ENCODE measurements at places on chromosomes 7 and 10.

DNA sequence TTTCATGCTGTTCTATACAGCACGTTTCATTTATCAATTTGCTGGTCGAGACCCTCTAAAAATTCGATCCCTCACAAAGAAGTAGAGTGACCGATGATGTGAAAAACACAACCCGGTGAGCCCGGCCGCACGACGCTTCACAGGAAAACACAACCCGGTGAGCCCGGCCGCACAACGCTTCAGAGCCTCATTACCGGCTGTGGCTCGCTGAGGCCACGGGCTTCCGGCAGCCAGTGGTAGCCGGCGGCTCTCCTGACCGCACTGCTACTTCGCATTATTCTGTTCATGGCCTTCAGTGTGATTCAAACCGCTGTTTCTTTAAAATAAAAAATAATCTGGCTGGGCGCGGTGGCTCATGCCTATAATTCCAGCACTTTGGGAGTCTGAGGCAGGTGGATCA, 42.3 kb upstream of the RBM33 start:
- DNase-seq: no peak

- DNase-seq: no peak
Observed at GRCh38 chr10:88194961-88195367, 331.5 kb downstream of the PTEN start.

GRCh38 chr10:54826994-54827560, 26.0 kb upstream of the PCDH15 start:
- no peak for DNase-seq

GRCh38 chr7:18064242-18064838, 36.7 kb upstream of the PRPS1L1 start:
- DNase-seq: no peak

DNA sequence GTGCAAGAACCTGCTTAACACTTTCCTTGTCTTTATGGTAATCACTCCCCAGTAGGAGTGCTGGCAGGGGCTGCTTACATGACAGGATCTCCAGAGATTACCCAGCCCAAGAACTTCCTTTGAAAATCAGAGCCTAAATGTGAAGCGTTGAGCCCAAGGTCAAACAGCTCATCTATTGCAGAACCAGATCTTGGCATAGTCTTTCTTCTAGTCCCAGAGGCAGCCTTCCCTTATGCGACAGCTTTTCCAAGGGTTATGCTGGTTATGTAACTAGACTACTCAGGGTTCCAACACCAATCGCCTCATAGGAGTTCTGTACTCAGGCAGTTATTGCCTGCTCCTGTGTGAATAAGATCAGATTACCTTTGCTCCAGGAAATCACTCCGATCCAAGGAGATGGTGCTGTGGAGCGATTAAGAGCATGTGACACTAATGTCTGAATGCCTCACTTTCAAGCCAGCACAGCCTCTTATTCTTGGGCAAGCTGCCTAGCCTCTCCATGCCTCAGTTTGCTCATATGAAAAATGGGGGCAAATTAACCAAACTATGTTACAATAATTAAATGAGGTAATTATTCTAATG, 8.4 kb upstream of the LGI1 start:
- no peak for DNase-seq

DNA sequence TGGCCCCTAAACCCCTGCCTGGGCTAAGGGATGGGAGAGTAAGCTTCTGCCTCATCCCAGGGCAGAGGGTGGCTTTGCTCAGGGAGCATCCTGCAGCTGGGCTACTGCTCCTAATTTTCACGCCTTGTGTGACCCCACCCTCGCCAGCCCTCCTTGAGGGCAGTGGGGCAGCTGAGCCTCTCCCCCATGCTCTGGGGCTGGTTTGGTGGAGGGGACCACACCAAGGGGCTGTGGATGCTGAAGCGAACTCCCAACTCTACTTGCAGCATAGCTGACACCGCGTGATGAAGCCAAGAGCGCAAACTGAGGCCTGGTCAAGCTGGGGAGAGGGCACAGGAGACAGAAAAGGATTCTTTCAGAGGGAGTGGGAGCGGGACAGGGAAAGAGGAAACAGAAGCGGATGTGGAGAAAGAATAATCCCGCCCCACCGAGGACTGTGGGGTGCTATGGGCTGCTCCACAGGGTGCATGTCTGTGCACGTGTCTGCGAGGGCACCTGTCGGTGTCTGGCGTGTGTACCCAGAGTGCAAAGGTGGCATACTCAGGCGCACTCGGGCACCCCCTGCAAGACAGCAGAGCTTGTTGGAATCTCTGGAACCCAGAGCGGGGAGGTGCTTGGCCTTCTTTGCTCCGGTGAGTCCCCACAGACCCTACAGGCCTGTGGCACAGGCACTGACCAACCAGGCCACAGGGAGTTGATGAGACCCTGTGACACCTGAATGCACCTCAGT, 19.4 kb upstream of the RASGEF1A start:
- DNase-seq: no peak

- no peak for DNase-seq
Observed at GRCh38 chr7:101853684-101854083, 36.3 kb downstream of the CUX1 start.

DNA sequence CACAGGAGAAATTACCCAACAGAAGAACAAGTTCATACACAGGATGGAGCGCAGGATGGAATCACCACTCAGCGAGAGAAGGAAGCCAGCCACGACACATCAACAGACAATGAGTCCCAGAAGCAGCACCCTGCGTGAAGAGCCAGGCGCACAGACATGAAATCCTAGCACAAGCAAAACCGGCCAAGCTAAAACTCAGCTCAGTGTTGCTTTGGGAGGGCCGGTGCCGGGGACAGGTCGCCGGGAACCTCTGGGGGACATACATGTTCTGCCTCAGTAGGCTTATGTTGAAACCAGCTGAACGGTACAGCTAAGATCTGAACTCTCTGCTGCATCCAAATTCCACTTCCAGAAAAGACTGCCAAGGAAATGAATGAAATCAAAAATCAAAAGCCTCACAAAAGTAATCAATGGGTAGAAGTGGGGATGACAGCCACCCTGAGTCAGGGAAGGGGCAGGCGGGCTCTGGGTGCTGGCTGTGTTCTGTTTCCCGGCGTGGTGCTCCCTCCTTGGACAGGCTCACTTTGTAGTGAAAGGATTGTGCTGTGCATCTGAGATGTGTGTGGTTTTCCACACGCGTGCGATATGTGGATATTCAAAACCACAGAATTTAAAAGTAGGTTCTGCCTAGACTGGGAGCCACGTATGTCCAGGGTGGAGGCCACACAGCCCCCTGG, 114.7 kb downstream of the PDGFA start:
- no peak for DNase-seq

DNA sequence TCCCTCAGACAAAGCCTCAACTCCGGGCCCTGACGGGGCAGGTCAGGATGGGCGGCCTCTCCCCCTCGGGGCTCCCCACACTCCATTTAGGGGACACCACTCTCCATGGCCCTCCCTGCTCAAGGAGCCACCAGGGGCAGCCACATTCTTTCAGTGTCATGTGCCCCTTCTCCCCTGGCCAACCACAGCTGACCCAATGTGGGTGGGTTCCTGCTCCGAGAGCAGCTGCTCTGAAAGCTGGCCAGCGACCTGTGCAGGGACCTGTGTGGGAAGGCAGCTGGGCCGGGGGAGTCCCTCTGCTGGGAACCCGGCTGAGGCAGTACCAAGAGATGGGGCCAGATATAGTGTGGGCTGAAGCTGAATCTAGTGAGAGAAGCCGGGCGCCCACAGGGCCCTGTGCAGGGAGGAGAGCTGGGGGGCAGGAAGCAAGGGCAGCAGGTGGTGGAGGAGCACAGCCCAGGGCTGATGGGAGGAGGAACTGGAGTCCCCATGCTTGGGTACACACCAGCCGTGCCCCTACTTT, 40.6 kb upstream of the NPFFR1 start:
- DNase-seq: no peak

DNA sequence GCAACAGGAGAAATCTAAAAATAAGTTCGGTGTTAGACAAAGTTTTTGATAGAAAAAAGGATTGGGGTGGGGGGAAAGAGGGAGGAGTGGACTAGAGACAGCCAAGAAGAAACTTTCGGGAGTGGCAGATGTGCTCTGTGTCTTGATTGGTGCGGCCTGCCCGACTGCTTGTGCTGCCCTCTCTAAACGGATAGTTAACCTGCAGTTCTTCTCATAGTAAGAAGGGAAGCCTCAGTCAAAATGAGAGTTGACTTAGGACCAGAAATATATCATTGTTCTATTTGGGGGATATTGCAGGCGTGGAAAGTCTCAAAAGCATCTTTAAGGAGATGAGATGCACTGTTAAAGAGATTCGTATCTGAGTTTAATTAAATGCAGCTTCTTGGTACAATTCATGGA, 39.3 kb downstream of the UBE3C start:
- DNase-seq: no peak

GRCh38 chr10:33277135-33277536, 57.3 kb downstream of the NRP1 start:
- no peak for DNase-seq

- DNase-seq: no peak
Observed at GRCh38 chr10:131013281-131013912, 298.1 kb downstream of the TCERG1L start.

DNA sequence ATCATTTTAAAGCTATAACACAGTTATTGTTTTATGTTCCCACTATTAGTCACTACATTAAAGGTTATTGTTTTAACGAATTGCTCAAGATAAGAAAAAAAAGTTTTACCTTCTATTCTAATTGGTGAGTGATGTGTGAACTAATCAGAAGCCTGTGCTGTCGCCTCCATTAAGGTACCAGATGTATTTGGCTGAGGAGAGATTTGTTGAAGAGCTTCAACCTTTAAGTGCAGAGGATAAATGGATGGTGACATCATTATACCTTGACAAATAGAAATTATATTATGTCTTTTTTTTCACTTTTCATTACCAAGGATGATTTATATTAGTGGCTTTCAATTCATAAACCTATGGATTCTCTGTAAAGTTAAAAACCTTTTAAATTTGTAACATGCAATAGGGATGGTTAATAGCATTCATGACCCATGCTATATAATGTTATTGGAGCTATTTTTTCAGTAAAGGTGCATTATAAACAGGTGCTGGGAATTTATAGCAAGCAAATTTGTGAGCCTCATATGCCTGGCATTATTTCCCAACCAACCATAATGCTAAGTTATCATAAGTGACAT, 97.0 kb upstream of the NPVF start:
- no peak for DNase-seq
